ENCODE measurements at places on chromosomes 11 and 22. TPM values are rescaled to one million over a fixed set of nuclear protein-coding genes. Genes with fewer than 3 reads are reported as not detected.

The ADM2 gene
- polyA plus RNA-seq: 0.44 TPM

- no peak overlapping the region for H3K4me3 ChIP-seq
- no peaks in the 10 kb centered on the region for H3K4me1 ChIP-seq
- H3K36me3 ChIP-seq: no peaks in the 10 kb centered on the region
These were observed 110.6 kb downstream of the FAM76B start for GRCh38 chr11:95678988-95679387.

DNA sequence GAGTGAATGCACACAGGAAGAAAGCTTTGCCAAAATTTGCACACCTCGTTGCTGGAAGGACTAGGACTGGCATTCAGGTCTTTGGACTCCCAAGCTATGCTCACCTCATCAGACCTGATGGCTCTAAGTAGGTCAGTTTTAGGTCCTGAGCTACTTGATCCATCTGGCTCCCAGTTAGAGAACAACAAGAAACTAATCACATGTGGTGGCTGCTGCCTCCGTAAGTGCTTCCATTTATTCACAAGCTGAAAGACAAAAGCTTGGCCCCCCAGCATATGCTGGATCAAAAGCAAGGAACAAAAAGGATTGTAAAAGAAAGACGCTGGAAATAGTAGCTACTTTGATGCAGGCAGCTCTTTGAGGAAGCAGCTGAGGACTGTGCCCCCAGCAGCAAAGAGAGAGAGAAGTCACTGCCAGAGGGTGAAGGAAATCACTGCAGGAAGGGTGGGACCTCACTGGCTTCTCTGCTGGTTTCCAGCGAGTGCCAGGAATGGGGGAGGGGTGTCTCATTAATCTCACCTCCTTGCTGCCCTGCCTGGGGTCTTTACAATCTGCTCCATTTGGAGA, 268.9 kb downstream of the KIRREL3 start:
- H3K4me3 ChIP-seq: no peak overlapping the region
- H3K4me1 ChIP-seq: no peaks in the 10 kb centered on the region
- H3K27me3 ChIP-seq: no peaks in the 10 kb centered on the region
- no peak for DNase-seq

- H3K27me3 ChIP-seq: no peaks in the 10 kb centered on the region
- no peak for DNase-seq
- H3K4me1 ChIP-seq: no peaks in the 10 kb centered on the region
- no peaks in the 10 kb centered on the region for H3K36me3 ChIP-seq
These were observed 137.3 kb downstream of the CACNA1I start for GRCh38 chr22:39707816-39708215.

DNA sequence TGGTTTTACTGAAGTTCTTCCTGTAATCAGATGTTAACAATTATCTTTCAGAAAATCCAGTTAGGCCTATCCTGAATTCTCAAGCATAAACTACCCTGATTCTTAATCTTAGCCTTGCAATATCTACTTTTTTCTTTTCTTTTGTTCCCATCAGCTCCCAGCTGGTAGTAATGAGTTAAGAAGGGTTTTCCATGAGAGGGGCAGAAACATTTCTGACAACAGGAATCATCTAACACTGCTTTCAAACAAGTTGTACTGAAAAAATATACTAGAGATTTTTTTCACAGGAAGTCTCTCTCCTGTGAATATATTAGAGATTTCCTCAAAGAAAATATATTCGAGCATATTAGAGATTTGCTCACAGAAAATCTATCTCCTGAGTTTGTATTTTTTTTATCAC, 3.3 kb upstream of the TRIM6 start:
- DNase-seq: no peak
- H3K27ac ChIP-seq: no peak overlapping the region
- H3K4me3 ChIP-seq: no peak overlapping the region
- H3K27me3 ChIP-seq: no peaks in the 10 kb centered on the region
